Esophagus squamous epithelium (tissue), 5 donors: ENCODE measurements at places on chromosomes 6 and 20.
A peak's percentile ranks its signal among the peaks of the same experiment; 100 is the strongest.

GRCh38 chr6:147930745-147931144 is 411.9 kb upstream of the SASH1 start:
- no peak for DNase-seq
- no peaks in the 10 kb centered on the region for H3K27me3 ChIP-seq
- no peaks in the 10 kb centered on the region for H3K36me3 ChIP-seq

- no peaks in the 10 kb centered on the region for H3K4me1 ChIP-seq
- no peaks in the 10 kb centered on the region for H3K27me3 ChIP-seq
- H3K36me3 ChIP-seq: no peaks in the 10 kb centered on the region
- H3K4me3 ChIP-seq: no peak overlapping the region
- no peak overlapping the region for H3K27ac ChIP-seq
These were observed 5.6 kb upstream of the ANKRD60 start for GRCh38 chr20:58233881-58234528.

GRCh38 chr6:31860349-31860748 is 2.3 kb downstream of the NEU1 start:
- no peak for DNase-seq
- peaks cover 45% of the 10 kb centered on the region for H3K36me3 ChIP-seq
- H3K4me1 ChIP-seq: peaks cover 7% of the 10 kb centered on the region
- H3K27ac ChIP-seq: no peak overlapping the region

DNA sequence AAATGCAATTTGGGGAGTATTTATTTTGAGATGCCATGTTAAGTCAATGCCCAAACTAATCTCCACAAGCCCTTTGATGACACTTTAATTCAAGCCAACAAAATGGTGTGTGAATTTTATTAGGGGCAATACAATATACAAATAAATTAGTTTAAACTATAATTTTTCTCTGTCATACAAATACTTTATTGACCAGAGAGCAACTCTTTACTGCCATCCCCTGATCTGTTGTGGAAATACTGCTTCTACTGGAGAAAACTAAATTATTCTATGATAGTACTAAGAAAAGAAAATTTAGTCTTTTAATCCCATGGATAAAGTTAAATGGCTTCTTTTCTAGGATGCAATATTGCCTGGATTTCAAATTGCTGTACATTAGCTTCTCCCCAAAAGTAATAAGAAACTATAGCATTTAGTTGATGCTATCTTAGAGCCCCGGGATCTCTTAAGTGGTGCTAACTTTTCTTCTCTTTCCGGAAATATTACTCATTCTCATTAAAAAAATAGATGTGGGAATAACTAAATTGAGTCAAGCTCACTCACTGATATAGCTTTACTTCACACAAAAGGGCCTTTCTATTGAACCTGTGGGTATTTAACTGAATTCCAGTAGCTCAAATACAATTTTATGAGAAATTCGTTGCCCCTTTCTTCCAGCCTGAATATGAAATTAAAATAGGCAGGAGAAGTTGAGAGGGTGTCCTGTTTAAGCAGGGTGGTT is 49.2 kb downstream of the SMPDL3A start:
- no peak overlapping the region for H3K27ac ChIP-seq
- no peaks in the 10 kb centered on the region for H3K36me3 ChIP-seq
- DNase-seq: no peak
- H3K4me3 ChIP-seq: no peak overlapping the region
- no peaks in the 10 kb centered on the region for H3K27me3 ChIP-seq

GRCh38 chr6:142376800-142377496 is 75.1 kb downstream of the ADGRG6 start:
- no peak for DNase-seq
- H3K4me1 ChIP-seq: peaks cover 39% of the 10 kb centered on the region
- H3K27ac ChIP-seq: peak overlapping the region; percentile 18
- no peak overlapping the region for H3K4me3 ChIP-seq

DNA sequence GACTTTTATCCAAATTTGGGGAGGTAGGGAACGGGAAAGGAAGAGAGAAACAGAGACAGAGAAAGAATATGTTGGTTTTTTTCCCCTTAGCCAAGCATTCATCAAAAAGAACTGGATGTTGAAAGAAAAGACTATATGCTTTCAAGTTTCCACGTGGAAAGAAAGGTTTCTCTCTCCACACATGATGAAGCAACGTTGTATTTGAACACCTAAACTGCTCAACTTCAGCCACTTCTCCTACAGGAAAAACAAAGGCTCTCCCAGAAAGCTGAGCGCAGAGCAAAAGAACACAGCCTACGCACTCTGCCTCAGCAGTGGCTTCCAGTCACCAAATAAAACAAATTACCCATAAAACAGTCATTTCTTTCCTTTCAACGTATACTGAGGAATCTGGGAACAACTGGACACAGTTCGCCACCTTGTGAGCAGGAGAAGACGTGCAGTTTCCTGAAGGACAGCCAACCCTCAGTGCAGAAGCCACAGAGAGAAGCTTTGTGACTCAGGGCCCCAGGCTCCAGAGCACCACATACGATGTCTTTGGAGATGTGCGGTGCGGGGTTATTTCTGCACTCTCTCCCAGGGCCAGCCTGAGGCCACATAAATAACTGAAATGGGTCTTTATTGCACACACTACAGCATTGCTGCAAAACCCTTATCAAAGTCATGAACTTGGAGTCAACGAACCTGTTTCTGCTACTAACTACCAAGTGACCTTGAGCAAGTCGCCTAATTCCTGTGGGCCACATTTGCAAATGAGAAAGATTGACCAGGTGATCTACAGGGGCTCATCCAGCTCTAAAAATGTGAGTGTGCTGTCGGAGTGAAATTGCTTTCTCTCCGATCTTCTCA is 10.1 kb downstream of the IL17F start:
- no peaks in the 10 kb centered on the region for H3K36me3 ChIP-seq
- DNase-seq: no peak
- no peak overlapping the region for H3K4me3 ChIP-seq
- H3K27ac ChIP-seq: no peak overlapping the region
- no peaks in the 10 kb centered on the region for H3K4me1 ChIP-seq

- no peak overlapping the region for H3K27ac ChIP-seq
- H3K4me1 ChIP-seq: peaks cover 7% of the 10 kb centered on the region
- H3K27me3 ChIP-seq: no peaks in the 10 kb centered on the region
- H3K36me3 ChIP-seq: no peaks in the 10 kb centered on the region
- H3K4me3 ChIP-seq: no peak overlapping the region
These were observed 3.9 kb upstream of the TEAD3 start for GRCh38 chr6:35500782-35501181.

DNA sequence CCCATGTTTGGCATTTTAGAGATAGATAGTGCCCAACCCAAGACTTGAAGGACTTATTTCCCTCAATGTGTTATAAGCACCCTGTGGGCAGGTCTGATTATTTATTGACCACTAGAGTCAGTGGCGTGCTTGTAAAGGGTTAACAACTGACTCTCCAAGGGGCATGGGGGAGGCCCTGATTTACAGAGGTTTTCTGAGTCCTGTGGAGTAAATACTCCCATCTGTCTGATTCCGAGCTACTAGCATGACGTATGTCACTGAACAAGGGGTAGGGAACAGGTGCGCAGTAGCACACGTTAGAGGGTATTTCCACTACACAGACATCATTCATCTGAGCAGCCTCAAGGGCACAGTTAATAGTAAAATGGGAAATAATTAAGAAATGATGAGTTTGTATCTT is 17.4 kb upstream of the TRAM2 start:
- no peaks in the 10 kb centered on the region for H3K27me3 ChIP-seq
- H3K4me3 ChIP-seq: no peak overlapping the region
- H3K27ac ChIP-seq: peak overlapping the region; percentile 78
- H3K4me1 ChIP-seq: peaks cover 33% of the 10 kb centered on the region

DNA sequence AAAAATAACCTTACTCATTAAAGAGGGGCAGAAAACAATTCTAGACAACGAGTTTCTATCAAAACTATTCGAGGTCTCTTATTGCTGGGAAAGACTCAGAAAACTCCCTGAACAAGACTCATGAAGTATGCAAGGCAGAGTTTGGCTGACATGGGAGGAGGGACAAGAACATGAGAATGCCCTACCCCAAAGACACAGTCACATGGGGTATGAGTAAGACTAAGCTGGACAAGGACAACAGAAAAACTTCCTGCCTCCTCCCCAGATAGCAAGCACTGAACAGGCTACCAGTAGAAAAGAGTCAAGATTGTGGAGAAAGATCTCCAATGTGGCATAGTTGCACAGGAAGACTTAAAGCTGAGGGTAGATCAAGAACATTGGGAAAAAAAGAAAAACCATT is 39.7 kb upstream of the PHIP start:
- H3K36me3 ChIP-seq: no peaks in the 10 kb centered on the region
- no peaks in the 10 kb centered on the region for H3K27me3 ChIP-seq
- DNase-seq: no peak

- H3K4me3 ChIP-seq: no peak overlapping the region
- H3K27ac ChIP-seq: no peak overlapping the region
- H3K36me3 ChIP-seq: no peaks in the 10 kb centered on the region
These were observed 67.3 kb upstream of the TSHZ2 start for GRCh38 chr20:52904837-52905236.

- H3K27ac ChIP-seq: no peak overlapping the region
- DNase-seq: no peak
- no peak overlapping the region for H3K4me3 ChIP-seq
- H3K27me3 ChIP-seq: no peaks in the 10 kb centered on the region
- H3K4me1 ChIP-seq: peaks cover 9% of the 10 kb centered on the region
These were observed 54.6 kb downstream of the STAU1 start for GRCh38 chr20:49133571-49133970.

DNA sequence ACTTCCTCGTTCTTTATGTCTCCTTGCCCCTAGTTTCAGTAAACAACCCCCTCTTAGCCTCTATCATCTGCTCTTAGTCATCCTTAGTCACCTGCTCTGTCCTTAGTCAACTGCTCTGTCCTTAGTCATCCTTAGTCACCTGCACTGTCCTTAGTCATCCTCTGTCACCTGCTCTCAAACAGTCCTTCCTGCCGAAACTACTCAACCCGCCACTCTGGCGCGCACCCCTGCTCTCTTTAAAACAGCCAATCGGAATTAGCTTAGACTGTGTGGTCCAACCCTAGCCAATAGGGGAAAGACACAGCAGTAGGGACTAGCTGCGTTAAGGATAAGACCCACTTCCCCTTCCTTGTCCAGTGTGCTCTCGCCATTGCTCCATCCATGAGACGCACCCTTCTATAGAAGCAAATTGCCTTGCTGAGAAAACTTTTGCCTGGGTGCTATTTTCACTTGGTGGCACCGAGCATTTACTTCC is 73.9 kb downstream of the BACH2 start:
- H3K4me1 ChIP-seq: peaks cover 38% of the 10 kb centered on the region
- no peaks in the 10 kb centered on the region for H3K27me3 ChIP-seq
- H3K27ac ChIP-seq: no peak overlapping the region

- H3K27me3 ChIP-seq: no peaks in the 10 kb centered on the region
- no peaks in the 10 kb centered on the region for H3K36me3 ChIP-seq
- H3K4me1 ChIP-seq: peaks cover 45% of the 10 kb centered on the region
- no peak for DNase-seq
These were observed 67.3 kb upstream of the ZNF217 start for GRCh38 chr20:53660947-53661381.

- H3K4me3 ChIP-seq: no peak overlapping the region
- DNase-seq: no peak
- no peaks in the 10 kb centered on the region for H3K27me3 ChIP-seq
- H3K36me3 ChIP-seq: no peaks in the 10 kb centered on the region
- H3K27ac ChIP-seq: no peak overlapping the region
These were observed 9.2 kb upstream of the SCGN start for GRCh38 chr6:25642667-25643328.

GRCh38 chr20:10228330-10228729 is 9.7 kb downstream of the SNAP25 start:
- no peaks in the 10 kb centered on the region for H3K36me3 ChIP-seq
- no peak overlapping the region for H3K4me3 ChIP-seq
- no peak overlapping the region for H3K27ac ChIP-seq
- no peak for DNase-seq
- no peaks in the 10 kb centered on the region for H3K27me3 ChIP-seq

DNA sequence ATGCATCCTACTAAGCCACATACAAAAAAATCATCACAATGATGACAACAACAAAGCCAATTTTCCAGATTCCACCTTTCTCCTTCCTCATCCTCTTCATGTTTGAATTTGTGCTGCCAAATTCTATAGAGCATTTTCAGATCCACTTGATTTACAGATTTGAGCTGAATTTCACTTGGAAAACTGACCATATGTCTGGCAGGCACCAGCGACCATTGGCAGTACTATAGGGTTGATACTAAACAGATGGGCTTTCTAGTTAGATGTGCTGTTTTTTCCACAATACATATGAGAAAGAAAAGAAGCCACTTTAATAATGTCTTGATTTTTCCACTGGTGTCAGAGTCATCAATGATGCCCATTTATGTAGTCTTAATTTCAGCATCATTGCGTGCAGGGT is 127.0 kb downstream of the PHACTR3 start:
- no peak overlapping the region for H3K4me3 ChIP-seq
- H3K4me1 ChIP-seq: no peaks in the 10 kb centered on the region
- DNase-seq: no peak

DNA sequence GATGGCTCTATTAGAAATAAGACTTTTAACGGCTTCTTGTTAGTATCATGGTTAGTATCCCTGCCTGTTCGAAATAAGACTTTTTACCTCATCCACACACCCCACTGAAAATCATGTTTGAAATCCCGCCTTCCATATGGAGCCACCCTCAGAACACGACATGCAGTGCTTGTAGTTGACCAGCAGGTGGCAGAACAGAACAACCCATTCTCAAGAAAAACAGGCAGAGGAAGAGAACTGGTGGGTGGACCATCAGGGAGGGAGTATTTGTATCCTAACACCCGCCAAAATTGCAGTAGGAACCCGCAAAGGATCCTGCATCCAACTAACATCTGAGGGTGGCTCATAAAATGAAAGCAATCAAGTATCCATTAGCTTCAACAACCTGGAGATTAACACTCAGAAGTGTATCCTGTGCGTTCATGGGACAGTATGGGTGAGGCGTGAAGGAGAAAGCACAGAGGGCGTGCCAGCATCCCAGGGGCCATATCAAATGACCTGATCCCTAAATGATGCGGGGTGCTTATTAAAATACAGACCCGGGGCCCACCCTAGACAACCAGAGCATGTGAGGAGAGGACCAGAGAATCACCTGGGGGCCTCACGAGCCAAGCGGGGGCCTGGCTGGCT is 89.6 kb upstream of the NHSL1 start:
- H3K27ac ChIP-seq: no peak overlapping the region
- DNase-seq: no peak
- peaks cover 35% of the 10 kb centered on the region for H3K4me1 ChIP-seq

GRCh38 chr6:142323377-142323776 is 21.6 kb downstream of the ADGRG6 start:
- DNase-seq: no peak
- H3K36me3 ChIP-seq: no peaks in the 10 kb centered on the region
- no peaks in the 10 kb centered on the region for H3K27me3 ChIP-seq
- H3K27ac ChIP-seq: no peak overlapping the region
- no peak overlapping the region for H3K4me3 ChIP-seq

- no peaks in the 10 kb centered on the region for H3K27me3 ChIP-seq
- no peaks in the 10 kb centered on the region for H3K4me1 ChIP-seq
- no peak overlapping the region for H3K27ac ChIP-seq
- no peaks in the 10 kb centered on the region for H3K36me3 ChIP-seq
- no peak for DNase-seq
- H3K4me3 ChIP-seq: no peak overlapping the region
These were observed 140.3 kb downstream of the TENT5A start for GRCh38 chr6:81612136-81612535.
